ENCODE measurements at places on chromosomes 5 and 9.

DNA sequence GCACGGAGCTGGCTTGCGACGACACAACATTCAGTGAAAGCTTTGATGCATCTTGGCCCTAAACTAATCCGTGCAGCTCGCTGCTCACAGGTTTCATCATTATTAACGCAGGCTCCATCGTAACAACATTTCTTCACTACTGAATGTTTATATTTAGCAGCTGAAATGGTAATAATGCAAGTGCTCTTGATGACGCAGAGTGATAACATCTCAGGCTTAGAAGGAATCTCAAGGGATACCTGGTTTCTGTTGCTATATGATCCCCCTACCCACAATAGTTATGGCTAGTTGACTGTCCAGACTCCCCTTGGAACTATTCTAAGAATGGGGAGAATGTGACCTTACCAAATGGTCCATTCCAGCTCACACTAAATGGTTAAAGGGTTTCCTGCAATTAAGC, 36.2 kb downstream of the C5 start:
- DNase-seq, result no peak

GRCh38 chr9:71814226-71814625, 45.9 kb upstream of the CEMIP2 start:
- DNase-seq, result no peak

DNA sequence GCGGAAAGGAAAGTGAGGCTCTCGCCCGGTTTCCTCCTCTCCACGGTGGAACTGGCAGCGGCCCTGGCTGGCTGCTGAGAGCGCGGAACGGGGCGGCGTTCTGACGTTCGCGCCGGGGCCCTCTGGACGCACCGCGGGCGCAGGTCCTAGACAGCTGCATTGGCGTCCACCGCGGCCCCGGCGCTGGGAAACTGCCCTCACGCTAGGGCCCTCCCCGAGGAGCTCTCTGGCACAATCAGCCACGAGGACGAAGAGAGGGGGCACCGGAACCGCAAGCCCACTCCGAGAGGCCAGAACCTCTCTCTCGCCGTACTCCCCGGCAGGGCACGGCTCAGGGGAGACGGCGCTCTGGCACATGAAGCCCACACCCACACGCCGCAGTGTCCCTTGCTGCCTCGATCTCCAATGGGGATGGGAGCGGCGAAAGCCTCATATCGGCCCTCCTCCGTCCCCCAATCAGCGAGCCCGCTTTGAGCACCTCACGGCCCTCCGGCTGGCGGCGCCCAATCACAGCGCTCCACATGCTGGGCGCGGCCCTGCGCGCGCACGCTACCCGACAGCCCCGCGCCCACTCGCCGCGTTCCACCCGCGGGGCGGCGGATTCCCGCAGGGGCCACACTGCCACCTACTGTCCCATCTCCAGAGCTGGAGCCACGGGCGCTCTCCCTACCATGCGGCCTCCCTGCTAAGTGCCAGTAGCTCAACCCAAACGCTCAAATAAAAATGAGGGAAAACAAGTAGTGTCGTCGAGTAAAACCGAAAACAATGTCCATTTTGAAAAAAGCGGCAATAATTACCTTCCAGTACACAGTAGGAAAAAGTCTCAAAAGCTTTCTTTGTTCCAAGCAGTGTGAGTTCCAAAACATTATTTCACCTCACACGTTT, 11.8 kb downstream of the MRPS27 start:
- DNase-seq, result peak; percentile 98

- no peak for DNase-seq
These were observed 403.1 kb upstream of the TRPC7 start for GRCh38 chr5:136768457-136768856.

DNA sequence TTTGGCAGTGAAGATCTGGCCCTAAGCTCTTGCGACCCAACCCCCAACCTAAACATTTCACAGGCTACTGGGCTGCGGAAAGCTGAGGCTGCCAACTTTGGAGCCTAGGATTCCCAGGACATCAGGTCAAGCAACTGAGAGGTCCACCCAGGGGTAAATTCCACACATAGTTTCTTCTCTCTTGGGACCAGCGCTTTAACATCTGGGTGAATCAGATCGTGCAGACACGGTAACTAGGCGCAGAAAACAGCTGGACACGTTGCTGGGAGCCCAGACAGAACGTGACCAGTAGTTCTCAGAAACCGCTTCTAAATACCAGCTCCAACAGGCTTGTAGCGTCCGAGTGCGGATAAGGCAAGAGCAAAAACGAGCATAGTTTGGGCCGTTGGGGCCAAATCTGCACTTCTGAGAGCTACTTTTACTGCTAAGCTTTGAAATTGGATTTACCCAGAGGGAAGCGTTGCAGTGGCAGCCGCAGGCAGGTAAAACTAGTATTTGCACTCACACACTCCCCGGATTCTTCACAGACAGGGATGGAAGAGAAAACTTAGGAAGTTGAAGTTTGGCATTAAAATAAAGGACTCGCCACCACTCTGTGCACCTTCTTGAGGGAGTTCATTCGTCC, 11.8 kb downstream of the ITGA1 start:
- no peak for DNase-seq

DNA sequence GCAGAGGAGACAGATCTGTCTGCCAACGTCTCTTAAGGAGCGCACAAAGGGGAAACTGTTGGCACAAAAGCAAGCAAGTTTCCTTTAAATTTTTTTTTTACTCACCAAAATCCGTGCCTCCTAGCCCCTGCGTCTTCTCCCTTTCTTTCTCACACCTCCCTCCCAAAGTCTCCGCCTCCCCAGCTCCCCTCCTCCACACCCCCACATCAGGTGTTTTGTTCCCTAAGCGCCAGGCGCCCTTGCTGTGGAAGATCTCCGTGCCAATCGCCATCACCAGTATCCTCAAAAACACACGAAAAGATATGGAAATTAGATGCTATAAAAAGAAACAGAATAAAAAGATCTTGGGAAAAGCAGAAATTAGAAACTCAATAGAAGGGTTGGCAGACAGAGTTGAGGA, 87.6 kb downstream of the DRD1 start:
- DNase-seq, result no peak

DNA sequence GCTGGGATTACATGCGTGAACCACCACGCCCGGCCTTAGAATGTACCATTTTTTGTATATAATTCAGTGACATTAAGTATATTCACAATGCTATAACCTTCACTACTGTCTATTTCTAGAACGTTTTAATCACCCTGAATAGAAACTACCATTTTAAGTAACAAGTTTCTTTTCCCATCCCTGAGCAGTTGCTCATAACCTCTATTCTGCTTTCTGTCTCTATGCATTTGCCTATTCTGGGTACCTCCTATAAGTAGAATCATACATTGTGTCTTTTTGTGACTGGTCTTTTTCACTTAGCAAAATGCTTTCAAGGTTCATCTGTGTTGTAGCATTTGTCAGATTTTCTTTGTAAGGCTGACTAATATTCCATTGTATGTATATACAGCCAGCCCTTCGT, 39.9 kb downstream of the DDX46 start:
- no peak for DNase-seq

DNA sequence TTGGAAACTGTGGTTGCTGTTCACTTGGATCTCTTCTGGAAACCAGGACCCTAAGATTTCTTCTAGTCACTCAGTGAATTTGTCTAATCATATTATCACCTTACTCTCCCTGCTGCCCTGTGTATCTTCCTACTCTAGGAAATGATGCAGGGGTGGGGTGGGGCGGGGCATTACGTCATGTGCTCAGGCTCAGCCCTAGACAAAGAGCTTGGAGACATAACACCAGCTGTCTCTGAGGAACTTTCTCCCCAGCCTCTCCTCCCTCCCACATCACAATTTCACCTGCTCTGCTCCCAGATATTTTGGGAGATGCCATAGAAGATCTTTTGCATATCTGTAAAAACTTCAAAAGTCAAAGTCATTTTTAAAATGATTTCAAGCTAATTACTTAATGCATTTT, 470.4 kb downstream of the ZSWIM6 start:
- no peak for DNase-seq

All from B cell (primary cell).